ENCODE measurements at places on chromosomes 1 and 21.
A peak's percentile ranks its signal among the peaks of the same experiment; 100 is the strongest.

- no peak for DNase-seq
These were observed 39.0 kb downstream of the FAF1 start for GRCh38 chr1:50921029-50921428.

DNA sequence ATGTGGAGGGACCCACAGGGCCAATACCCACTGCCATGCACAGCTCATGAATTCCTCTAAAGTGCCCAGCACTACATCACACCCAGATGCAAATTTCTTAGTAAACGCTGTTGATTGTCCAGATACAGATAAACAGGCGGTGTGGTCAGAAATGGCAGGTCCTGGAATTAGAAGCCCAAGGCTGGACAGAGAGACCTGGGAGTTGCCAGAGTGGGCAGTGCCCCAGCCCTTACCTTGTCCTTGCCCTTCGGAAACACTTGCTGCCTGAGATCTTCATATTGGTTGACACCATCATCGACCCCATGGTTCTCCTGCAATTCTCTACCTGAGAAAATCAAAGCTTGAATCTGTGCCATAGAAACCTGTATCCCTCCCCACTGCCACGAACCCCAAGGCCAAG lies 149.3 kb upstream of the ETV3 start:
- no peak for DNase-seq

DNA sequence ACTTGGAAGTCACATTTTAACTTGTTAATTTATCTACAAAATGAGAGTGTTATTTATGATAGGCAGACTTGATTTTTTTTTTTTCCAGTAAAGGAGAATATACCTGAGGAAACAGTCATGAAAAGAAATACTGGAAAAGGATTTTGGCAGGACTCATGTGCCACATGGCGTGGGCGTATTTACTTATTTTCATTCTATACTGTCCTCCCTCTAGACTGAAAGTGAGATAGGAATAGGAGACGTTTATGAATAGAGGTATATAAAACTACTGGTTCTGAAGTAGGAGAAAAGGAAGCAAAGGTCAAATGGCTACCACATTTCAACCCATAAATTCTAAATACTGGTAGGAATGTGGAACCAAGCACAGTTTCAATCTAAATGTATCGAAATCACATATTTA lies 94.8 kb upstream of the MPC2 start:
- no peak for DNase-seq

DNA sequence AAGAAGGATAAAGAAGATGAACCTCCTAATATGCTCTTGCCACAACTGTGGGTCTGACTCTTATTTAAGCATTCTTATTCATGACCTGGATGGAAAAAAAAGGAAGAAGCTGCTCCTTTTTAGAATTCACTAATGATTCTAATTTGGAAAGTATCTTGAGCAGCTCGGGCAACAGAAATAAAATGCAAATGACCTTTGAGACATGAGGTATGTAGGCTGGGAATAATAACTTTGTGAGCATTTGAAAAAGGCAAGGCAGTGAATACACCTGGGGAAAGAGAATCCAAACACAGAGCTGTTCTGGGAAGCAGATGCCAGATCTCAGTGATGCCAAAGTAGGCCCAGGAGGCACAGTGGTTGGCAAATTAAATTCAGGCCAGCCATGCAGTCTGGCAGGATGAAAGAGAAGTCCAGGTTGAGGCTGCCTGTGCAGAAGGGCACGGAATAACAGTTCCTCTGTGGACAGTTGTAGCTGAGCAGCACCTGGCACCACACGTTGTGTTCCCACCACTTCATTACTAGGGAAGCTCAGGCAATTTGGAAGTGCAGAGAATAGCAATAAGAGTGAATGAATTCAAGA lies 320.8 kb upstream of the ST6GALNAC5 start:
- DNase-seq: no peak

GRCh38 chr1:156126043-156126629 lies 11.6 kb downstream of the LMNA start:
- DNase-seq: peak; percentile 95

GRCh38 chr1:64229307-64229706 lies 25.9 kb downstream of the UBE2U start:
- no peak for DNase-seq

Measured in femur (tissue), 1 donor.